ENCODE measurements at places on chromosomes 2 and 18.

- DNase-seq = no peak
Measured at GRCh38 chr2:85748039-85748734, 5.6 kb upstream of the ATOH8 start.

GRCh38 chr2:160269365-160269764 lies 69.3 kb upstream of the ITGB6 start:
- DNase-seq = no peak

GRCh38 chr18:50806208-50806616 lies 13.6 kb downstream of the MRO start:
- DNase-seq = no peak

- peak; percentile 57 for DNase-seq
Measured at GRCh38 chr2:4762951-4763376, 929.2 kb upstream of the SOX11 start.

DNA sequence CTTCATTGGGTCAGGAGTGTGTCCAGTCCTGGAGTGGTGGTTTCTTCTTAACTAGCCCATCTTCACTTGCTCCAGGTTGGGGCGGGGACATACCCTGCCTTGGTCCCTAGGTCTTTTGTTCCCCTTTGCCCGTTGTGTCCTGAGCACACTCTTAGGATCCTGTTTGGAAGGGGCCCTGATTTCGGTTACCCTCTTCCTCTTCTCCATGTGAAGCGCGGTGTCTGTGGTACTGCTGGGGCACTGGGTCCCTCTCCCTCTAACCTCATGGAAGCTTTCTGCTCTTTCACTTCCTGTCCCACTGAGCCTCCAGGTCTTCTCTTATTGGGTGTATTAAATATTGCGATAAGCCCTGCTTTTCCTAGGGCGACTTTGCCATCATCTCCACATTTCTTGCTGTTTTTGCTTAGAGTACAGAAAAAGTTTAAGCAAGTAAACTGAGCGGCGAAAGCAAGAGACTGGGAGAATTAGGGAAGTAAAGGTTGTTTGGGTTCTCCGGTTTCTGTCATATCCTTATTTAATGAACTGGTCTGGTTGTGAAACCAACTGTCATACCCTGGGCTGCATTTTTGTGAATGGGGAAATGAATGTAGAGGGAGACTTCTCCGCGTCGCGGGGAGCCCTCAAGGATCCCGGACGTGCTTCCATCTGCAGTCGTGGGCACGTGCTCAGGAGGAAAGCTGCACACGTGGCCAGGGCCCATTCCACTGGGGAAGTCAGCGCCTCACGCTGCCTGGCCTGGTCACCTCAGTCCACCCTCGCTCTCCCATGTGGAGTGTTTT lies 73.8 kb upstream of the B3GNT7 start:
- DNase-seq = no peak

DNA sequence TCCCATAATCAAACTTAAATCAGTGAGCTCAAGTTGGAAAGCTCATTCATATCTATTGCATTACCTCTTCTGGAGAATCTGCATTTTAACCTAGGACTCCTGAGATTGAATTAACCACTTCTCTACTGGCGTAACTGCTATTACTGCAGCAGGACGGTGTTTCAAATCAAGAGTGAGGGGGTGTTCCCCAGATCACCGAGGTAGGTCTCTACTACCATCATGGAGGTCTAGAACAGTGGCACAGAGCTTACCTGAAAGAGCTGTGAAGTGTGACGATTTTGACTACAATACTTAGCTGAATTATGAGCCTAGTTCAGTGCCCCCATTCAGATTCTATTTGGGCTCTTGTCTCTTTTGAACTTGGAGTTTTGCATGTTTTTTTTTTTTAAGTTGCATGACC lies 119.5 kb downstream of the POLE4 start:
- DNase-seq = no peak

DNA sequence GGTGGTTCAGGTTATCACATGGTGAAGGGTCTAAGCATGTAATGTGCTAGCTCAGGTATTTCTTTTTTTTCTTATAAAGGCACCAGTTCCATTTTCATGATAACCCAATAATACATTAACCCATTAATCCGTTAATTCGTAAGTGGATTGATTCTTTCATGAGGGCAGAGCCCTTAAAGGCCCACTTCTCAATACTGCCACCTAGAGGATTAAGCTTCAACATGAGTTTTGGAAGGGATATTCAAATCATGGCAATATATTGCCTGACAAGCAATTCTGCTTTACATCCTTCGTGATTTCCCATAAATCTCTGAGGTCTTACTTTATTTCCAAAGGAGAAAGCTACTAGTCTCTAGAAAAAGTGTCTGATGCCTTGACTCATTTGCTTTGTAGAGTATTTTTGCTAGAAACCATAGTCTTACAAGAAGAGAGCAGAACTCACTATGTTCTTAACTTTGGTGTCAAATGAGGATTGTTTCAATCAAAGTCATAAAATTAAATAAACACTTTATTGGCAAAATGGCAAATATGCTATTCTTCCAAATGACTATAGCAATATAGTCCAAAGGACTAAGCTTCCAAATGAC lies 271.3 kb downstream of the KCNS3 start:
- DNase-seq = peak; percentile 14

- DNase-seq = peak; percentile 91
Measured at GRCh38 chr18:59272891-59273758, at the start of gene RAX. TSS of gene RAX (minus strand) at chr18:59273454. CDS start at chr18:59273206, 248 bp downstream.

- DNase-seq = no peak
Measured at GRCh38 chr2:160596441-160596840, 102.8 kb upstream of the RBMS1 start.

DNA sequence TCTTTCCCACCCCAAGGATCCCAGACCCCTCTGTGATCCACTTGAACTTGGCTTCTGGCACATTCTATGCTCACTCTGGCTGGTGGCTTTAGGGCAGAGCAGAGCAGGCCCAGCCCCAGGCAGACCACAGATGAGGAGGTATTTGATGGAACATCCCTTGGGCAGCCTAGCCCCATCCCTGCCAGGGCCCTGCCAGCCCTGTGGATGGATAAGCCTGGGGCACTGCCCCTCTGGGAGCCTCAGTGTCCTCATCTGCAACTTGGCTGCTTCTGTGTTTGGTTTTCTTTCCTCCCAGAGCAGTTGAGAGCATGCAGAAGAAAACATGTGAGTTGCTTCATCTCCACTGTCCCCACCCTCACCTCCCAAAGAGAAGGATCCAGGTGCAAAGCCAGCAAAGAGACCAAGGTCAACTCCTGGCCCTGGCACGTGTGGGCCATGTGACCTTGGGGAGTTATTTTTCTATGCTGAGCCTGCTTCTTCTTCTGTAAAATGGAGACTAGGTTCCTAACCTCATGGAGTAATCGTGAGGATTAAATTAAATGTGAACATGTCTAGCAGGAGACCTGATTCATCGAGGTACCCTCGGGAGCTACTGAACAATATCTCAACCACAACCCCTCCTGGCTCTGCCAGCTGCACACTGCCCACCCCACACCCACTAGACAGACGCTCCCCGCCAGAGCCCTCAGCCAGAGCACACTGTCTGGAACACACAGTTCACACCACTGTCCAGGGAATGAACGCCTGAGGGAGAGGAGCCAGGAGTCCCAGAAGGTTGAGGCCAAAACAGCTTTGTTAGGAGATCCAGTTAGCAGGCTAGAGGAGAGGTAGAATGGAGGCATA lies 14.6 kb upstream of the TNS1 start:
- DNase-seq = no peak

- no peak for DNase-seq
Measured at GRCh38 chr2:196464311-196464710, 175.2 kb upstream of the CCDC150 start.
